Cortex of kidney (tissue), 1 donor: ENCODE measurements at places on chromosomes 5 and 9.

DNA sequence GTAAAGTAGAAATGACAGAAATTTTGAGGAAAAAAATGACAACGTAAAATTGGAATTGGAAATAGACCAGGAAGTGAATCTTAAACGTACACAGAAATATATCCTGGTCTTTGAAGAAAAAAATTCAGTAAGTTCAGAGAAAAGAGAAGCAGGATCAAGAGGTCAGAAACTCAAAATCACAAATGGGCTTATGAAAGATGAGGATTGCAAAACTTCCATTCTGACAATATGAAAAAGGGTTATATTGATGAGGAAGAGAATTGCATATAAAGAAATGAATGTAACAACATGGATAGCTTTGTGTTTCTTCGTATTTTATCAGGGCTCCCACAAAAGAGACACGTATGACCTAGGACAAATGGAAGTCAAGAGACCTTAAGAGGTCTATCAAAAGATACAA lies 58.1 kb downstream of the OXCT1 start:
- DNase-seq: no peak

DNA sequence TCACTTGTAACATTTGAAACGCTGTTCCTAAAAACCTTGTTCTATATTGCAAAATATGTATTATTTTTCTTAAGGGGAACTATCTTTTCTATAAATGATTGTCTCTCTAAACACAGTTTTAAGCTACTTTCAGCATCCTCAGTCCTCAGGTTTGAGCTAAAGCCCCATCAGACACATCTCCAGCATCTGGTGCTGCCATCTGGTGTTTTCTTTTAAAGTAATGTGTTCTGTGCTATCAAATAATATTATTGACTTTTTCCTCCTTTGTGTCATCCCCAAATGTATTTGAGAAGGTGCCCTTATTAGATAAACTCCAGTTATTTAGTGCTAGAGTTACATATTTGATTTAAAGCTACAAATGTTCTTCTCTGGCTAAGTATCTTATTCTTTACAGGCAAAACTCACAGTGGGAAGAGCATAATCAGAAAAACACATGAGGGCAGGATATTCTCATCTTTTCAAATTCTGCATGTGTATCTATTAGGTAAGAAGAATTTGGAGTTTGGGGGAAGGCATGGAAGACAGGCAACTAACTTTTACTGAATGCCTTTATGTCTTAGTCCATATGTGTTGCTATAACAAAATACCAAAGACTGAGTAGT lies 27.5 kb downstream of the ZNF474 start:
- DNase-seq: no peak

DNA sequence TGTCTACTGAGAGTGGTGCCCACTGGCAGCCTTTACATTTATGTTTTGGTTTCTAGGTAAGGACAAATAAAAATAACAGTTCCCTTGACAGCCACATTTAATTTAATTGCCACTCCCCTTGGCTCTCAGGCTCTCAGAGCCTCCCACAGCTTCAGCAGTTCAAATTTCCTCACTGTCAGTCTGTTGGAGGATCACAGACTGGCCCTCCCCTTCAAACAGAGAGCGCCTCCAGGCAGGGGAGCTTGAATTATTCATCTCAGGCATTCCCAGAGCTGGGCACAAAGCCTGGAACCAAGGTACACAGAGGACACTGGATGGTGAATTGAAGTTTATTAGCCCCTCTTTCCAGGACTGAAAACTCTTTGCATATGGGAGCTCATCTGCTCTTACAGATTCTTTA lies 407.7 kb downstream of the SPOCK1 start:
- no peak for DNase-seq

DNA sequence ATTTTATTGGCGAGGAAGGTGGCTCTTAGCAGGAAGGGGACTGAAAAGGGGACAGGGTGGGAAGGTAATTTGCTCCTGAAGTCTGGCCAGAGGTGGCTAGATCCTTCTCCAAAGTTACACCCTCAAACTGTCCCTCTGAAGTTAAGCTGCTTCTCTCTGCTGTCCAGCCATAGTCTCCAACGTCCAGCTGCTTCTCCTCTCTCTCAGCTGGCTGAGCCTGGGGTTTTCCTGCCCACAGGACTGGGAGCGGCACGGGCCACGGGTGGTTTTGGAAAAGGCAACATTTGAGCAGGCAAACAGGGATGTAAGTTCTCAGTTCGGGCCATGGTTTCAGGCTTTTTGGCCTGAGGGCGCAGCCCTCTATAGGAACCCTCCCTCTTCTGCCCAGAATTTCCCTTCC lies 128.3 kb downstream of the YIPF5 start:
- DNase-seq: no peak

DNA sequence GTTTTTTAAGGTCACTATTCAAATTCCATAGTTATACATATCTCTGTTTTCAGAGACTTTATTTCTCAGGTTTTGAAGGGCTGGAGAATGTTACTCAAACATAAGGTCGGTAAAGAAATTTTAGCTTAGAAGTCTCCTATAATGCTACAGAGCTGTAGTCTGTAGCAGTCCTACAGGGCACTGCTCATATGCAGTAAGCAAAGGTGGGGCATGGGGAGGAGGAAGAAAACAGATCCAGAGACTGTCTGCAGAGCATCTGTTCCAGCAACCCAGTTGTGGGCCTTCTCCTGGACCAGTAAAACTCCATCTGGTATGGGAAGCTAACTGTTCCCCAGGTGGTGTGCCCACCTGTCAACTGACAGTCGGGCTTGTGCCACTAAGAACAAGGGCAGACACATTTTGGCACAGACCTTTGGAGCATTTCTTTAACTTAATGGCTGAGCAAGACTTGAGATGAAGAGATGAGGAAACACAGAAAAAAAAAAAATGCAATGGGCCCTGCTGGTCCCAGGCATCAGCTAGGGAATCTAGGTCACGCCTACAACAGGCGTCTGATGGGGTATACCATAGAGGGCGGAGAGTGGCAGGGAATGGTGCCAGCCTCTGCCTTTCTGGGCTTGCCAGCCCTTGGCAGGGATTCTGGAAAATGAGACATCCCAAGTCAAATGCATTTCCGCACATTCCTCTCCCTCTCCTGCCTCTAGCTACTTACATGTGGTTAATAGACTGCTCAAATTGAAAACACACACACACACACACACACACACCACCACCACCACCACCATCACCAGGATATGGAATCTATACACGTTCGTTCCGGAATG lies 218.9 kb downstream of the ARL15 start:
- DNase-seq: no peak

GRCh38 chr9:129256959-129257713 lies 79.1 kb upstream of the IER5L start:
- DNase-seq: no peak

- no peak for DNase-seq
Observed at GRCh38 chr5:40630126-40630525, 49.6 kb upstream of the PTGER4 start.

DNA sequence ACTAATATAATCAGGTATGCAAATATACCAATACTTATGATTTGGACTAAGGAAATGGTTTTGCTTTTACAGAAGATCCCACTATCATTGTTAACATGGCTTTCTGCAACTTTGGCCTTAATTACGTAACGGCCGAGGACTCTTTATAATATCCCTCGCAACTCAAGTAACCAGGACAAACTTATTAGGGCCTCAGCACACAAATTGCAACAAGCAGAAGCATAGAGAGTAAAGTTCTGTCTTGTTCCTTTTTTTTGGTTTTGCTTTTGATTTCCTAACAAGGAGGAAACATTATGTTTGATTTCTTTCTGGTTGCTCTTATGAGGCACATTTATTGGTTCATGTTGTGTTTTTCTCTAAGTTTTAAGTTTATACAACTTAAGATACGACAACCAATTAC lies 60.4 kb downstream of the RORB start:
- no peak for DNase-seq

- DNase-seq: no peak
Observed at GRCh38 chr5:135103575-135103853, 69.5 kb upstream of the PITX1 start.

DNA sequence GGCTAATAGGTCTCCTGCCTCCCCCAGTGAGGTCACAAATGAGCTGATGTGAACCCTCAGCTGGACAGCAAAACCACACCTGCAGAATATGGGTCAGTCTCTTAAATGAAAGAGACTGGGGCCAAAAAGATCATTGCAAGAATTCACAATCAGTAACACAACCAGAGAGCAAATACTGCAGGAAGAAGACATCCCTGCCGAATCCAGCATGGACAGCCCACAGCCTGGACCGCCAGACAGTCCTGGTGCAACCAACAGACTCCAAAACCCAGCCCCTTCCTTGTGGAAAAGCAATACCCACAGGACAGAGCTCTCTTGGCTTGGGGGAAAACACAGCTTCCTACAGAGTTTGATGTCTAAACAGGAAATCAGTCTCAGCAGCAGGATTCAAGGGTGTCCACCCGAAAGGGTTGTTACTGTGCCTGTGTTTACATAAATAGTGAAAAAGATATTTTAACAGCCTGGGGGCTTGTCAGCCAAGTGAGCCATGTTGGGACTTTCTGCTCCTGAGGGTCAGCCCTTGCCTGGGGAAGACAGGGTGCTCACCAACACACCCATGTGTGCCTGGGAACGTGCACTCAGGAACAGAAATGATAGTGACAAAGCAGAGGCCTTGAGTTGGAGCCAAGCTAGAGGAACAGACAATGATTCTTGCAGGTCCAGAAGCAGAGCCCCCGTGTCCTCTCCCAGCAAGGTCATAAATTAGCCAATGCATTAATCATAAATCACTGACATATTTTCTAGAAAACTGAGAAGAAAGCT lies 106.2 kb downstream of the SEMA5A start:
- DNase-seq: no peak

DNA sequence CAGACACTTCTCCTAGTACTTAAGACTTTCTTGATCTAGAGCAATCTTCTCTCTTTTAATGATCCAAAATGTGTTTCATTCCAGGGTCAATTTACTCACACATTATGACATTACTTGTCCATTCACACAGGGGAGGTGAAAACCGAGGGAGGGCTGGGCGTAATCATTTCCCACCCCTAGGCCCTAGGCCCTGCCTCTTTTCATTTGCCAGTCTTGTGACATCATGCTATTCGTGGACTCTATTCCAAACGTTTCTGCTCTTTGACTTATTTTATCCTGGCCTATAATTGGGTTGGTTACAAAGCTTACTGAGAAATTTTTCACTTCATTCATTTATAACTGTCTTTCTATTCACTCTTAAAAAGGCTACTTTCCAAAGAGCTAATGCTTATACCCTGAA lies 2.4 kb downstream of the DCAF12 start:
- no peak for DNase-seq

DNA sequence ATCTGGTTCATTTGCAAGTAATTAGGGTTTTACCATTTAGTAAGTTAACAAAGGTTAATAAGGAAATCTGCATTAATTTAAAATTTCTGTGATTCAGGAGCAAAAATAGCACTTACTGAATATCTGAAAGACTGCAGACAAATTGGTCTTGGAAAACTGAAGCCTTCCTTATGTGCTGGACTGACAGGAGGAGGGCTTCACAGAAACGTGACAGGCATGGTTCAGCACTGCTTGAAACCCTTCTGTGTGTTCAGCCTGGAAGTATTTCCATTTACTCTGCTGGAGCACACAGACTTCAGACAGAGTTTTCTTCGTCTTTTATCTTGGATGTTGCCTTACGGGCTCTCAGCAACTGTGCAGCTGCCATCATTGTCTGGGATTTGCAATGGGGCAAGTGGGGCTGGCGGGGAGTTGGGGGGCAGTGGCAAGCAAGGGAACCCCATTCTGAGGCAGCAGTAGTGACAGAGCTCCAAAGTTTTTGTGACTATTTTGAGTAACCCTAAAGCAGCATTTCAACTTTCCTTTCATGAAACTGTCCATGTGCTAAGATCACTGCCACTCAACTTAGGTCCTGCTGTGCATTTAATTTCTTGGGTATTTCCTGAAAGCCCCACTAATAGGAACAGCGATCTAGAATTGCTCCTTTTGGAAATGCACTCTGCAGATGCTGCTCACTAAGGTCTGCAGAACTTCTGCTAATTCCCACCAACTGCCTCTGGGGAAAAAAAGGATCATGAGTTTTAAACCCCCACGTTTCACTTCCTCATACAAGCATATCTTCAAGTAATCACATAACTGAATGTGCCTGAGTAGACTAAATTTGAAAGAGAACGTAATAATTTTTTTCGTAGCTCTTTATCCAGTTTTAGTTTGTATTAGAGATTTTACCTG lies 56.6 kb downstream of the KCNN2 start:
- no peak for DNase-seq

GRCh38 chr9:75964427-75964826 lies 74.0 kb downstream of the PCSK5 start:
- DNase-seq: no peak

- peak; percentile 89 for DNase-seq
Observed at GRCh38 chr9:136944519-136945332, at the start of the genes C8G and FBXW5. Gene C8G, plus strand, starts transcription at chr9:136945243. Its CDS starts 78 bp downstream, at chr9:136945321. Gene FBXW5, minus strand, starts transcription at chr9:136944738. Its CDS starts 655 bp downstream, at chr9:136944083.

- DNase-seq: no peak
Observed at GRCh38 chr9:27337833-27338526, 41.0 kb upstream of the EQTN start.

- no peak for DNase-seq
Observed at GRCh38 chr5:25458628-25459027, 813.9 kb upstream of the CDH10 start.

DNA sequence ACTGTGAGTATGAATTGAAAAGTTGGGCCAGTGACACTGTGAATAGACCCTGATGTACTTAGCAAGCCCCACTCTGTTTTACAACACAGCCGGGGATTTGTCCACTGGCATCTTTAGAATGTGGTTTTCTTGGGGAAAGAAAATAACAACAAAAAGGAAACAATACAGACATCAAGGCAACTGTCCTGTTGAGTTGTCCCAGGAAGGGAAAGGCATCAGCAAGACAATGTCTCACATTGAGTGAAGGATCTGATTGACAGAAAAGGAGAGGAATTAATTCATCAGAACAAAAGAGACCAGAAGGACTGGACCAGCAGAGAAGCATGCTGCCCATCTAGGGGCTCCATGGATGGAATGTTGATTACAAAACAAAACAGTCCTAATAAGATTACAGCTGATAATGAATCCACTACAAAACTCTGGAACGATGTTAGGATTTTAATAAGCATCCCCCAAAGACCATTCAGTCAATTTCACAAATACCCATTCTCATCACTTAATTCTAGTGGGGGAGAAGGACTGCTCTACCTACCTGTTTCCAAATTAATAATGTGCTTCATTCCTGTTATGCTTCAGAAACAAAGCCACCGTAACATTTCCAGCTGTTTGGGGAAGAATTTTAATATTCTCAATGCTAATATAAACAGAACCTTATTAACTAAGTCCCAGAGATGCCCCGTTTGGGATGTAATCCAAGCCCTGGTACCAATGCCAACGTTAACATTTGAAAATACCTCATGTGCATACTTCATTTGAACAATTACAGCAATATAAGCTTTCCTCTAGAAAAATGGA lies 298.0 kb downstream of the SPOCK1 start:
- no peak for DNase-seq

- no peak for DNase-seq
Observed at GRCh38 chr5:31364881-31365636, 166.8 kb downstream of the DROSHA start.

- DNase-seq: no peak
Observed at GRCh38 chr5:95841914-95842812, 19.6 kb upstream of the GLRX start.
